ENCODE measurements at places on chromosomes 11 and 22. TPM values are rescaled to one million over a fixed set of nuclear protein-coding genes. Genes with fewer than 3 reads are reported as not detected.

RAB36 gene
- 1.6 TPM for total RNA-seq

OR5T2 gene
- not detected for total RNA-seq

ISX gene
- not detected for total RNA-seq

DEFB131B gene
- not detected for total RNA-seq

CNTF gene
- total RNA-seq = 1.8 TPM

CASP12 gene
- 1.9 TPM for total RNA-seq

MYO7A gene
- 0.65 TPM for total RNA-seq

SF1 gene
- 65.6 TPM for total RNA-seq

GGTLC3 gene
- total RNA-seq = not detected

GSTT2 gene
- not detected for total RNA-seq

LRRN4CL gene
- total RNA-seq = under 0.01 TPM

MS4A7 gene
- total RNA-seq = not detected

Data from epithelial cell of umbilical artery (primary cell).